ENCODE measurements at places on chromosomes 3 and 15.

- no peak for DNase-seq
These were observed 77.8 kb downstream of the B3GNT5 start for GRCh38 chr3:183330881-183331280.

- DNase-seq, result no peak
These were observed 327.4 kb downstream of the SHQ1 start for GRCh38 chr3:72520690-72521308.

GRCh38 chr3:9833078-9833477 is 10.7 kb downstream of the RPUSD3 start:
- no peak for DNase-seq

DNA sequence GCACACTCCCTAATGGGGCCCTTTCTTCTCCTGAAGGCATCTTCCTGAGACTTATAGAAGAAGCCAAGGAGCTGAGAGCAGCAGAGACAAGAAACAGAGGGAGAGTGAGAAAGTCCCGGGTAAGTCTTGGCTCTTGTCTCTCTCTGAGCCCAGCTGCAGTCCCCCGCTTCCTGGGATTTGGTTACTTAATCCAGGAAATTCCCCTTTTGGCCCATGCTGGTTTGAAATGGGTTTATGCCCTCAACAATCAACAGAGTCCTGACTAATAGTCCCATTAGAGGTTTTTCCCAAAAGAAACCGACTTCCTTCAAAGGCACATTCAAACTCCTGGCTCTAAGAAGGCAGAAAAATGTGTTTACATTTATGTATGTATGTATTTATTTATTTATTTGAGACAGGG is 22.0 kb downstream of the TMEM158 start:
- no peak for DNase-seq

DNA sequence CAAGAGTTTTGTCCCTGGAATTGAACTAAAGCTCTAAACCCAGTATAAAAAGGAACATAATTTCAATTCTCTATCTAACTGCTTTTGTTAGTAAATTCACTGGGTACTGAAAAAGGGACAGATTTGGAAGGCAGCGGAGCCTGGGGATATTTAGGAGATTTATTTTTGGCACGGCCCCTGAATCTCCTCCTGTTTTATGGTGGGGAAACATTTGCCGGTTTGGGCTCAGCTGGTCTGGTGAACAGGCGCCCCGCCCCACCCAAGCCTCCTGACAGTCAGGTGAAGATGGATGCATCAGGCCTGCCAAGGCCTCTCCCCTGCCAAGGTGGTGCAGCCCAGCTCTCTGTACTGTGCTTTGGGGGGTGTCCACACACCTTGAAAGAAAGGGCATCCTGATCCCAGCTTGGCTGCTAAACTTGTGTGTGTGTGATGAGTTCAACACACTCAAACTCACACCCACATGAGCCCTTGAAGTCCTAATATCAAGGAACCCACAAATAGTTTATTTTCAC is 46.3 kb downstream of the EBLN2 start:
- DNase-seq, result no peak

DNA sequence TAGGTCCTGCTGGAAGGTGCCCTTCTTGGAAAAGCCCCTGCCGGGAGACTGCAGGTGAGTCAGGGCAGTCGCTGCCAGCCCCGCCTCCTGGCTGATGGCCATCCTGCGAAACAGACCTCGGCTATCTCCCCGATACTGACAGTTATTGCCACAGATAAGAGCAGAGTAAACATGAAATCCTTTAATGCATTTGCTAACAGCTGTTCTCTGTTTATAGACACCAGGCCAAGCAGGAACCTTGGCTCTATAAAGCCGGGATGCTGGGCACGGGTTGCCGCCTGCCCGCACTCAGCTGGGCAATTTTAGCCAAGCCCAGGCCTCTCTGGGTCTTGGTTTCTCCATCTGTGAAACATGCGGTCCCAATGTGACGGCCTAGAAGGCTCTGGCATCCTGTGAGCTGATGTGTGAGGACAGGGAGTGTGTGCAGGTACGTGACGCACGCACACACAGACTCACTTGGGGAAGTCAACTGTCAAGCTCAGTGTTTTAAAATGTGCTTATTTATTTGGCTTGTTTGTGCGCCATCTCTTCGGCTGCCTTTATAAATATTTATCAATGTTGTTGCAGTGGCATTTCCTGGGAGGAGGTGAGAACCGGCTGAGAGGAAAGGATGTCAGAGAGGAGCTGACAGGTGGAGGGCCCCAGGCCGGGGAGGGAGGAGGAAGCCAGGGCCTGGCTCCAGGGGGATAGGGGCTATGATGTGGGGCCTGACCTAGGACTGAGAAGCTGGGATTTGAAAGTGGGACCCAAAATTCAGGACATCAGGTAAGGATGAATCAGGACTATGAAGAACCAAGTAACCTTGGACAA is 50.8 kb upstream of the PRR23E start:
- DNase-seq, result no peak
